CD4-positive, alpha-beta T cell treated with Interleukin-4 for 1 hour (primary cell): ENCODE measurements at places on chromosomes 6 and 20.

DNA sequence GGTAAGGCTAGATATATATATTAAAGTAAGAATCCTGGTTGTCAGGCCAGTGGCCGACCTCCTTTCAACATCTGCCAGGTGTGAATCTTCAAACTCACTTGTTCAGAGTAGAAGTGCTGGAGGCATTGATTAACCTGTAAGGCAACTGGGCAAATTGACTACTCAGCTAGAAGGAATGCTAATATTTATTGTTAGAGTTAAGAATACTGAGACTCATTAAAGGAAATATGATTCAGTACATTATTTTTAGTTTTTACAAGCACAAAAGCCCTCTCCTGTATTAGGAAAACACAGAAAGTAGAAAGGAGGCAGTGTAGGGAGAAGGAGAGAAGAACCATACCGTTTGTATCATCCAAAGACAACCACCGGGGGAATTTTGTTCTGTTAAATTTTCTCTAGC lies 53.5 kb downstream of the RIPOR2 start:
- DNase-seq = no peak

GRCh38 chr6:159217595-159218275 lies 48.5 kb downstream of the FNDC1 start:
- no peak for DNase-seq

GRCh38 chr6:170097505-170098427 lies 193.1 kb downstream of the DLL1 start:
- no peak for DNase-seq

GRCh38 chr6:24313251-24314141 lies 44.4 kb downstream of the DCDC2 start:
- no peak for DNase-seq

DNA sequence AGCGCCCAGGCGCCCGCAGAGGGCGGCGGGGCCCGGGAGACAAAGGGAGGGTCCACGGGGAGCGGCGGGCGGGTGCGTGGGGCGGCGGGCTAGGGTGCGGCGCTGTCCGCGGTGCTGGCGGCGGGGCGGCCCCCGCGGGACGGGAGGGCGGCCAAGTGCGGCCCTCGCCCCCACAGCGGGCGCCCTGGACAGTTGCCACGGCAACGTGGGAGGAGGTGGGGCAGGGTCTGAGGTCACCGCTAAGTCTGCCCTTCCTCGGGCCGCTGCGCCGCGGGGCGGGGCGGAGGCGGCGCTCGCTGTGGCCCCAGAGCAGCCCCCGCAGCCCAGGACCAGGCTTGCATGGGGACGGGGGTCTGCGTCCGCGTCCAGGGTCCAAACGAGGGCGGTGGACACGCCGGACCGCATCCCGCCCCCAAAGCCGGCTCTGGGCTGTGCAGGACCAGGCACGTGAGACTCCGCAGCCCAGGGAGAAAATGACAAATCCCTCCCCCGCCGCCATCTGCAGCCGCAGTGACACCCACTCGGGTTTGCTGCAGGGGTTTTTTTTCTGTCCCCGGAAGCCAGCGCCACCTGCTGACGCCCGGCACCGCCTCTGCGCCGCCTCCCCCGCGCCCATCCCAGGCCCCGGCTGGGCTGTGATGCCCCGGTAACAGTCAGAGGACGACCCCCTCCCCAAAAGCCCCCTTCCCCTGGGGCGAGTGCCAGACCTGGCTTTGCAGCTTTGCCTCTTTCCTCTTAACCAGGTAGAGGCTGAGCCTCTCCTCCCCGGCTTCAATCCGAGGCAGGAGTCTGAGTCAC lies 36.8 kb downstream of the YTHDF1 start:
- DNase-seq = peak; percentile 70

DNA sequence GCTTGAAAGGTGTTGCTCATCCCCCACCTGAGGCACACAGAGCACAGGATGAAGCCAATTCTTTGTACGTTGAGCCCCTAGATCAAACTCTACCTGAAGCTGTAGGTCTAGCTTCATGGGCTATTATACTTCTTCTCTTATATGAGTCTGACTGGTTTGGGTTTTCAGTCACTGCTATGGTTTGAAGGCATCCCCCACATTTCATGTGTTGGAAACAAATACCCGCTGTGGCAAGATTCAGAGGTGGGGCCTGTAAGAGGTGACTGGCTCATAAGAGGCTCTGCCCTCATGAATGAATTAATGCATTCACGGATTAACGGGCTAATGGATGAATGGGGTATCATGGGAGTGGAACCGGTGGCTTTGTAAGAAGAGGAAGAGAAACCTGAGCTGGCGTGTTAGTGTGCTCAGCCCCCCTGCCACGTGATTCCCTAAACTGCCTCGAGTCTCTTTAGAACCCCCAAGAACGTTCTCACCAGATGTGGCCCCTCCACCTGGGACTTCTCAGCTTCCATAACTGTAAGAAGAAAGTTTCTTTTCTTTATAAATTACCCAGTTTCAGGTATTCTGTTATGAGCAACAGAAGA lies 39.2 kb downstream of the PREX1 start:
- peak; percentile 55 for DNase-seq

- DNase-seq = no peak
Measured at GRCh38 chr6:125658759-125659431, 90.5 kb upstream of the HEY2 start.

- no peak for DNase-seq
Measured at GRCh38 chr6:112927641-112928320, 580.7 kb downstream of the RFPL4B start.

GRCh38 chr20:17573463-17573862 lies 3.6 kb downstream of the DSTN start:
- no peak for DNase-seq

- no peak for DNase-seq
Measured at GRCh38 chr20:44896583-44896982, 11.1 kb downstream of the YWHAB start.

DNA sequence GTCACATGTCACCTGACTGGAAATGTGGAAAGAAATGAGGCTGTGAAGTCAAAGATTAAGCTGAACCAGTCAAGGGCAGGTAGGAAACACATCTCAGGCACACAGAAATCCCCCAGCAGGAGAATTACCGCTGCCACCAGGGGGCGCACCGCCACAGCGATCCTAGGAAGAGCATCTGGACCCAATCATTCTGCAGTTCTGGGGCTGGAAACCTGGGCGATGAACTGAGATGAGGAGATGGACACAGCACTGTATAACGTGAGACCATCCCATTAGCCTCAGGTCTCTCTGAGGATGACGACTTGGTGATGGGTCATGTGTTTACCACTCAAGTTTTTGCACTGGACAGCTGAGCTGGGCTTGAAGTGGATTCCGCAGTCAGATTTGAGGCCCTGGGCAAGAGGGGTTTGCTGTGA lies 6.5 kb upstream of the SLC24A3 start:
- DNase-seq = peak; percentile 34

DNA sequence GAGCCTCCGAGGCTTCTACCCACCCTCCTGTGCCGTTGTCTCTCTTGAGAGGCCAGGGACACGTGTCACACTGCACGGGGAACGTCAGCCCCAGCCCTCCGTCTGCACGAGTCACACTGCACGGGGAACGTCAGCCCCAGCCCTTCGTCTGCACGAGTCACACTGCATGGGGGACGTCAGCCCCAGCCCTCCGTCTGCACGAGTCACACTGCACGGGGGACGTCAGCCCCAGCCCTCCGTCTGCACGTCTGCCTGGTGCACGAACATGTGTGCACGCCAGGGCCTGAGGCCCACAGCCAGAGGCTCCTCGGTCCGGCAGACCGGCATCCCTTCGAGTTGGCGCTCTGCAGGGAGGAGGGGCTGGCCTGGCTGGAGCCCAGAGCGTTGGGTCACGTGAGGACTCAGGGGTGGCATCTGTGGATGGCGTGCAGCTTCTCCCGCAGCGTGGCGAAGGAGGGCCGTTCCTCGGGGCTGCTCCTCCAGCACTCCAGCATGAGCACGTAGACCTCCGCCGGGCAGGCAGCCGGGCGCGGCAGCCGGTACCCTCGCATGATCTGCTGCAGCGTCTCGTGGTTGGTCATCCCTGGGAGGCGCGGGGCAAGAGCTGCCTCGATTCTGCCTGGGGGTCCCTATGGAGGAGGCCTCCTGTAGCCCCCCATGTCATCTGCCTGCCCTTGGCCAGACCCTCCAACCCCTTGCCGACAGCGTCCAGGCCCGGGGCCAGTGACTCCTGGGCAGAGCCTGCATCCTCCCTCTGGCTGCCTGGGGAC lies 3.4 kb upstream of the PTK6 start:
- no peak for DNase-seq

GRCh38 chr20:32573167-32573851 lies 11.8 kb downstream of the NOL4L start:
- DNase-seq = no peak

DNA sequence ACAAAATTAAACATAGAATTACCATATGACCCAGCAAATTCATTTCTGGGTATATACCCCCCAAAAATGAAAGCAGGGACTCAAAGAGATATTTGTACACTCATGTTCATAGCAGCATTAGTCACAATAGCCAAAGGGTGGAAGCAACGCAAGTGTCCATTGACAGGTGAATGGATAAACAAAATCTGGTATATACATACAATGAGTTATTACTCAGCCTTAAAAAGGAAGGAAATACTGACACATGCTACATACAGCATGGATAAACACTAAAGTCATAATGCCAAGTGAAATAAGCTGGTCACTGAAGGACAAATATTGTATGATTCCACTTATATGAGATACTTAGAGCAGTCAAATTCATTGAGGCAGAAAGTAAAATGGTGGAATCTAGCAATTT lies 5.3 kb upstream of the STX11 start:
- DNase-seq = no peak

DNA sequence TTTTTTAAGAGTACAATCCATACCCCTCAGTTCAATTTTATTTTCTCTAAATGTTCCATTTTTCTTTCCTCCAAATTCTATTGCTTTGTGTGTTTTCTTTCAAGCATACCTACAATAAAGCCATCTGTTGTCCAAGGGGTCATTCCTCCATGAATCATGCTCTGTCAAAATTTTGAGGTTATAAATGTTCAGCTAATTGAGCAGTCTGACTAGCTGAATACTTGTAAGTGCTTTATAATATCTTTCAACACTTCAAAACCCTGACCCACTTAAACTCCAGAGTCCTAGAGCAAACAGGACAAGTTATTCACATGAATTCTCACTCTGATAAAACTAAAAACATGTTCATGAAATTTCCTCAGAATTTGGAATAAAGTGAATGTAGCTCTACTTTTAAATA lies 33.4 kb upstream of the EYA4 start:
- DNase-seq = no peak

- no peak for DNase-seq
Measured at GRCh38 chr20:49630396-49630951, 62.5 kb upstream of the PTGIS start.

- DNase-seq = no peak
Measured at GRCh38 chr6:144087789-144088426, 7.5 kb downstream of the SF3B5 start.

DNA sequence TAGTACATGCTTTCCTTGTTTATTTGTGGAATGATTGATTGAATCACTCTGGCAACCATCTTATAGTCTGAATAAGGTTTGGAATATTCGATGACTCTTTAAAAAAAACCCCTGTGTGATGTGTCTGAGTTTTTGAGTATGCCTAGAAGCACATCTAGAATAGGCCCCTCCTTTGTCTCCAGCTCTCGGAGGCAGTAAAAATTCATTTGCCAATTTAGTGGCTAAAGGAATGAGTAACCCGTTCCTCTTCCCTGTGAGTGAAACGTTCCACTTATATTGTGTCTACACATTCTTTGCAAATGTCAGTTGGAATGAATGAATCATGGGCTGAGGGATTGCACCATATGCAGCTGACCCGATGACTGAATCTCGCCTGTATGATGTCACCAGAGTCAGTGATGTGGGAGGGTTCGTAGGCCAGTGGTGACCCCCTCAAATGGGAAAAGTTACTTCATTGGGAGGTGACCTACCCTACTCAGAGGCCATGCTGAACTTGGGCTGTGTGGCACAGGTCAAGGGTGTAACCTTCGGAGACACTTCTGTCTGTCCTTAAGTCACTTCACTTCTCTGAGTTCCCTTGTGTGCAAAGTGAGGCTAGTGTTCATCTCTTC lies 21.6 kb downstream of the MOCS3 start:
- DNase-seq = peak; percentile 23

DNA sequence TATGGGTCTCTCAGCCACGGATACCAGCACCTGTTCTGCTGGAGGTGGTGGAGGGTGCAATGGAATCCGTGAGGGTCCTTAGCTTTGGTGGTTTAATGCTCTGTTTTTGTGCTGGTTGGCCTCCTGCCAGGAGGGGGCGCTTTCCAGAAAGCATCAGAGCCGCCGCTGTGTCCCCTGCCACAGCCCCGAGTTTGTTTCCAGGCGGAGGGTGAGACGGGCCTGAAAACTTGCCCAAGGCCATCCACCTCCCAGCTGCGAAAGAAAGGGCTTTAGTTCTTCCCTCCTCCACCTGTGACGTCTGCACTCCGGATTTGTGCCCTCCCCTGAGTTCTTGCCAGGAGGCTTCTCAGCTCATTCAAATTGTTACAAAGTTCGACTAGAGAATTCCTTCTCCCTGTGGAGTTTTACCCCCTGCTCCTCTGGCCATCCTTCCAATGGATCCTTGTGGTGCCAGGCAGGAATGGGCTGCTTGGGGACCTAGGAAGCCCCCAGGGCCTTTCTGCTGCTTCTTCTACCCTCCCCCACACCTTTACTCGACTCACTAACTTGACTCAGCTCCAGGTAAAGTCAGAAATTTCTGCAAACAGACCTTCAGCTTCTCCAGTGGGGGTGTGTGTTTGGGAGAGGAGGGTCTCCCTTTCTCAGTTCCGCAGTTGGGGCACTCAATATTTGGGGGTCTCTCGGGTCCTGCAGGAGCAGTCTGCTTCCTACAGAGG lies 873.7 kb downstream of the KIF16B start:
- DNase-seq = no peak

- DNase-seq = no peak
Measured at GRCh38 chr6:26477426-26477825, 19.7 kb downstream of the BTN2A1 start.

DNA sequence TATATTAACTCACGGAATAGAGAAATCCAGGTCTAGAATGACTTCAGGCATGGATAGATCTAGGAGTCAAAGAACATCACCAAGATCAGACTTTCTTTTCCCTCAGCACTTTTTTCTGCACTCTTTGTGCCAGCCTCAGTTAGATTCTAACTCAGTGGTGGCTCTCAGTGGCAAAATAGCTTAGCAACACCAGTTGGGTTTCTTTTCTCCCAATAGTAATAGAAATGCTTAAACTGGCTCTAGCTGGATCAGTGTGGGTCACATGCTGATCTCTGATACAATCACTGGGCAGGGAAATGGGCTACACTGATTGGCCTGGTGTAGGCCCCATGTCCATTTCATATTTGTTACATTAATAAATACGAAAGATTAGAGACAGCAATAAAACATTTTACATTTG lies 44.2 kb upstream of the ARFGEF2 start:
- no peak for DNase-seq

GRCh38 chr6:35392111-35392702 lies 49.8 kb downstream of the PPARD start:
- no peak for DNase-seq

DNA sequence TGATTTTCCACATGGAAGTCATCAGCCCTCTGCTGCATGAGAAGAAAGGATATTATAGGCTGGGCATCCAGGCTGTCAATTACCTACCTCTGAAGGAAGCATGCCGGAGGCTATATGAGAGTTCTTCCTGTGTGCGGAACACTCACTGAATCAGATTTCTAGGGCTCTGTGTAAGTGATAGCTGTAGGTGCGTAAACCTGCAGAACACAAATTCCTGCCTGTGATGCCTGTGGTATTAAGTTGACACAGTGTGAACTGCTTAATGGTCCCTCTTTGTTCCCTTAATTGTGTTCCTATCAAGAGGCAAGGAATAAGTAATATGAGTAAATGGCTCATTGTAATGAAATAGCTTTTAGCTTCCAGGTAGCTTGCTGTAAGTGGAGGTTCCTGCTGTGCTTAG lies 103.3 kb downstream of the ANKS1A start:
- no peak for DNase-seq

- no peak for DNase-seq
Measured at GRCh38 chr20:47021850-47022249, 127.2 kb downstream of the EYA2 start.

- DNase-seq = no peak
Measured at GRCh38 chr6:7939184-7939863, 28.7 kb upstream of the TXNDC5 start.
